Stimulated activated CD8-positive, alpha-beta memory T cell treated with anti-CD3 and anti-CD28 coated beads, Interleukin-7, amount 100 ng/mL, for 1 hour (primary cell): ENCODE measurements at places on chromosomes 7 and 10.

GRCh38 chr10:49612513-49613164 is 1.2 kb upstream of the CHAT start:
- no peak for DNase-seq

DNA sequence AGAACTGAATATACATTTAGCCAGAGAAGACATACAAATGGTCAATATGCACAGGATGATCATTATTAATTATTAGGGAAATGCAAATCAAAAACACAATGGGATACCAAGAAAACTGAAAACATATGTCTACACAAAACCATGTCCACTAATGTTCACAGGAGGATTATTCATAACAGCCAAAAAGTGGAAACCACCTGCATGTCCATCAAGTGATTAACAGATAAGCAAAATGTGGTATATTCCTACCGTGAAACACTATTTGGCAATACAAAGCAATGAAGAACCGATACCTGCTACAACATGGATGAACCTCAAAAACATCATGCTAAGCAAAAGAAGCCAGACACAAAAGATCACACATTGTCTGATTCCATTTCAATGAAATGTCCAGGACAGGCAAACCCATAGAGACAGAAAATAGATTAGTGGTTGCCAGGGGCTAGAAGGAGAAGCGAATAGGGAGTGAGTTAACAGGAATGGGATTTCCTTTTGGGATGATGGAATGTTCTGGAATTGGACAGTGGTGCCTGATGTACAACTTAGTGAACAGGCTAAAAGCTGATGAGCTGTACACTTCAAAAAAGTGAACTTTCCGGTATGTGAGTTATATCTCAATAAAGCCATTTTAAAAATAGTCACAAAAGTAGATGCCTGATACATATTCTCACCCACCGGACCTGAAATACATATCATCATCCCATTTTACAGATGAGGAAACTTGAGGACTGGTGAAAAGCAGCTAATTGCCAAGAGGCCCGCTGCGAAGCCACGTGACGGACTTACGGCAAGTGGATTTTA is 33.6 kb downstream of the HIPK2 start:
- no peak for DNase-seq

GRCh38 chr10:52864201-52865106 is 91.9 kb upstream of the MBL2 start:
- DNase-seq = no peak

- no peak for DNase-seq
Measured at GRCh38 chr7:78139335-78139734, 340.8 kb downstream of the PHTF2 start.

- DNase-seq = no peak
Measured at GRCh38 chr7:80215734-80216133, 81.1 kb downstream of the GNAI1 start.

DNA sequence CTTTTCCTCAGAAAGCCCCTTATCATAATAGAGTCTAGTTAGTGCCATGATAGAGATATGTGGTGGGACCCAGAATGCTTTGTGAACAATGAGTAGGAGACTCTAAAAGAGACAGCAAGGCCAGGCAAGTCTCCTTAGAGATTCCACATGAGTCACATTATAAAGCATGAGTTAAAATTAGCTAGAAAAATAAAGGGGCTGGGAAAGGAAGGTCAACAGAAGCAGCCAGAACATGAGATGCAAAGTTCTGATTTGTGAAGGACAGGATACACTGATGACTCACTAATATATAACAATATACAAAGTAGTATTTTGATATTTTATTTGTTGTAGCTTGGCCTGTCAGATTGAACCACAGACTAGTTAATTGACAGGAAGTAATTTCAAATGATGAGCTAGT is 25.3 kb upstream of the SNX13 start:
- DNase-seq = no peak

DNA sequence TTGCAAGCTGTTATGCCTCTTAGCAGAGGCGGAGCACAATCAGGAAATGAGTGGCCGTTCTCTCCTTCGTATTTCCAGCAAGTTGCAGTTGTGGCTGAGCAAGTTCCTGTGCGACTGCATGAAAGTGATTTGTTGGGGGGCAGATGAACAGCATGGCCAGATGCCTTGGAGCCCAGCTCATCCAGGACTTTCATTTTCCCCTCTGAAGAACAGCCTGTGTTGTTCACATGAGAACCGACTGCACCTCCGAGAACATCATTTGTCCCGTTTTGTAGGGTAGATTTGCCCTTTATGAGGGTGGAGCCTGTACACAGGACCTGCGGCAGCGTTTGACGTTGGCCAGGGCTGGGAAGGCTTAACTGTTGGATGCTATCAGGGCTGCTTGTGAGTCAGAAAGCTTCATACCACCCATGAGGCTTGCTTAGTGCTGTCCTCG is 4.4 kb downstream of the BAG3 start:
- DNase-seq = no peak

GRCh38 chr7:65966146-65966545 is 15.9 kb downstream of the GUSB start:
- DNase-seq = no peak

GRCh38 chr10:102782673-102783551 is 39.2 kb downstream of the WBP1L start:
- no peak for DNase-seq

GRCh38 chr7:114689406-114689805 is 232.5 kb upstream of the MDFIC start:
- DNase-seq = no peak

DNA sequence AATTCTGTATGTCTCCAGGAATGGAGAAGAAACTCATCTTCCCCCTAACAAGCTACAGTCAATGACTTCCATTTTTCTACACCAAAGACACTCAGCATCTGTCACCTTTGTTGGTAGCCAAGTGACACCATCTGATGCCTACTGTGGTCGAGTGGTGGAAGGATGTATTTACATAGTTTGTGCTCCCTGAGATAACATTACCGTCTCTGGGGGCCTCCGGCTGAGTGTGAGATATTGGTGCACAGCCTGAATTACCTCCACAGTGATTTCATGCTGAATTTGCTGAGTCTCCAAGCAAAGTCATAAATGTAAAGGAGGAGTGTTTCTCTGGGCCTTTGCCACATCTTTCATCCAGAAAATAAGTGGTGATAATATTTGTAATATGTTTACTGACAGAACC is 114.0 kb downstream of the GRID1 start:
- DNase-seq = no peak

GRCh38 chr10:99297033-99297432 is 32.1 kb upstream of the CNNM1 start:
- no peak for DNase-seq

- DNase-seq = no peak
Measured at GRCh38 chr10:17386616-17387075, 67.7 kb downstream of the ST8SIA6 start.

DNA sequence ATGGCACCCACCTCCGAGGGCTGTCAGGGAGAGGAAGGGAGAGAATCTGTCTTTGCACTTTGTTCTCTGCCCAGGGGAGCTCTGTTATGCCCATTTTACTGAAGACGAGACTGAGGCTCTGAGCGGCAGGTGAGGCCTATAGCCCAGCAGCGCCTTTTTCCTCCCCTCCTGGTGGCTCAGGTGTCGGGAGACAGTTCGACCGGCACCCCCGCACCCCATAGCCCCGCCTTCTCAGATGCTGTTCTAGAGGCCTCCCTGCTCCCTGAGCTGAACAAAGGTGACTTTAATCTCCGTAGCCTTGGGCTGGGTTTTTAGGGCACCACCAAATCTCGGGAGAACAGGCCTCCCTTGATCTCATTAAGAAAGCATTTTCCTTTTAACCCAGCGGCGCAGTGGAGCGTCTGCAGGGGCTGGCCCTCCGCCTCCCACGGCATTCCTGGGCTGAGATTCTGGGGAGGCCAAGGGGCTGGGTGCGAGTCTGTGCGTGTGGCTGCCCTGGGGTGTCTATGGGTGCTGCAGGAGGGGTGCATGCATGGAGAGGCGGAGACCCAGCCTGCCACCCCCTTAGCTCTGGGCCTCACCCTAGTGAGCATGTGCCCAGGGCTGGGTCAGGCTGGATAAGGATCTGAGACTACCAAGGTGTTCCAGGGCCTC is 3.3 kb downstream of the LFNG start:
- no peak for DNase-seq

GRCh38 chr10:48604991-48605508 is at the start of gene ARHGAP22:
Gene ARHGAP22, minus strand, starts transcription at chr10:48605073. Its CDS starts 277 bp downstream, at chr10:48604796.
- no peak for DNase-seq

GRCh38 chr7:155456738-155457543 is 988 bp upstream of the EN2 start:
- no peak for DNase-seq

GRCh38 chr10:31749981-31750840 is 178.4 kb downstream of the ARHGAP12 start:
- no peak for DNase-seq

GRCh38 chr7:96674565-96674964 is 35.1 kb downstream of the SEM1 start:
- DNase-seq = no peak

DNA sequence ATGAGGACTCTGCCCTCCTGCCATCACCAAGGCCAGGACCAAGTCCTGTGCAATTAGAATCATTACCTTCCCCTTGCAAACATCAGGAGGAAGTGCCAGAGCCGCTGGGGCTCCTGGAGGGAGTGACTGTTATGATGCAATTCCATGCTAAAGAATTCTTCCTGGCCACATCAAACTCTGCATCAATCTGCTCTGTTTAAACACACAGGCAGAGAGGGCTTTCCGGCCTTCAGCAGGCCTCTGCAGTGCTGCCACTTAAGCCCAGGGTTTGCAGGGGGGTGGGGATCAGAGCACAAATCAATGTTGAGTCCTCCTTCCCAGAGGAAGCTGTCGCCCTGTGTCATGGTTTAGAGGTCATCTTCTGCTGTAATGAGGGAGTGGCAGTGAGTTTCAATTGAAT is 58.1 kb downstream of the CTBP2 start:
- no peak for DNase-seq

- DNase-seq = no peak
Measured at GRCh38 chr10:84845628-84846261, 517.4 kb downstream of the CCSER2 start.

GRCh38 chr7:116984917-116985316 is 31.6 kb downstream of the ST7 start:
- no peak for DNase-seq

DNA sequence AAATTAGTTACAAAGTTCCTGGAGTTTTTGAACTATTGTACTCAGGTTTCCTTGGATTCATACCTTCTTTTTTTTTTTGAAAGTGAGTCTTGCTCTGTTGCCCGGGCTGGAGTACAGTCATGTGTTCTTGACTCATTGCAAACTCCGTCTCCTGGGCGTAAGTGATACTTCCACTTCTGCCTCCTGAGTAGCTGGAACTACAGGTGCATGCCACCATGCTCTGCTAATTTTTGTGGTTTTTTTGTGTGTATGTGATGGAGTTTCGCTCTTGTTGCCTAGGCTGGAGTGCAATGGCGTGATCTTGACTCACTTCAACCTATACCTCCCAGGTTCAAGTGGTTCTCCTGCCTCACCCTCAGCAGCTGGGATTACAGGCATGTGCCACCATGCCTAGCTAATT is 22.3 kb downstream of the MCM10 start:
- no peak for DNase-seq

DNA sequence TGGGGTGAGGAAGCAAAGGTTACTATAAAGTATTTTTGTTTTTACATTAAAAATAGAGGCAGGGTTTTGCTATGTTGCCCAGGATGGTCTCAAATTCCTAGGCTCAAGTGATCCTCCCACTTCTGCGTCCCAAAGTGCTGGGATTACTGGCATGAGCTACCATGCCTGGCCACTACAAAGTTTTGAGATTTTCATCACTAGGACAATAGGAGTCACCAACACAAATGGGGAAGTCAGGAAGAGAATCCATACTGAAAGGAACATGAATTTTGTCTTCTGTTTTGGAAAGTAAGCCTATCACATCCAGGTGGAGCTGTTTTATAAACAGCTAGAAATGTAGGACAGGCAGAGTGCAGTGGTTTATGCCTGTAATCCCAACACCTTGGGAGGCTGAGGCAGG is 20.0 kb upstream of the CAPZA2 start:
- DNase-seq = no peak

- no peak for DNase-seq
Measured at GRCh38 chr10:14623931-14624330, 150.8 kb downstream of the FAM107B start.

DNA sequence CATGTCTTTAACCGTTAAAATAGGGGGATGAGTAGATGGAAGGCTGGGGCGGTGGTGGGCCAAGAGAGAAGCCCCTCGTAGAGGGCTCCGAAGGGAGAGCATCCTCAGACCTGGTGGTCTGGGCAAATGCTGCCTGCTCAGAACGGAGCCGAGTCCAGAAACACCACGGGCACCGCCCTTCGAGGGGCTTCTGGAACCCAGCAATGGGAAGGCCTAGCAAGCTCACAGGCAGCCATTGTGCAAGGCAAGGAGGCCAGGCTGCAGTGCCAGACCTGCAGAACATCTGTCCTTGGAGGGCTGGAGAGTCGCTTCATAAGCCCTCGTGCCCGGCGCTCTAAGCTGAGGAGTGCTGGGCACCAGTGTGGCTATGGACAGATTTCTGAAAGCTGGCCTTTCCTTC is 644.1 kb upstream of the GALNT17 start:
- DNase-seq = no peak

DNA sequence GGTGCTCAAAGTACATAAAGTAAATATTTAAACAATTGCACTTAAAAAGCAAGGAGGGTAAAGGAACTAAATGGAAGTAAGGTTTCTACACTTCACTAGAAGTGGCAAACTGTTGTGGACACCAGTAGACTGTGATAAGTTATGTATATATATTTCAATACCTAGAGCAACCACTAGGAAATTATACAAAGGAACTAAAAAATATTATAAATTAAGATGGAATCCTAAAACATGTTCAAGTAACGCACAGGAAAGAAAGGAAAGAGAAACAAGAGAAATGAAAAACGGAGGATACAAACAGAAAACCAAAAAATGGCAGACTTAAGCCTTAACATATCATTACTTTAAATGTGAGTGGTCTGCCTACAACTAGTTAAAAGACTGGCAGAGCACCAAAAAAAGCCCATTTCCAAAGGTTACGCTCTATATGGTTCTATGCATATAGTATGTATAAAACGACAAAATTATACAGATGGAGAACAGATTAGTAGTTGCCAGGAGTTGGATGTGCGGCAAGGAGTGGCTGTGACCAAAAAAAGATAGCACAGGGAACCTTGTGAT is 19.0 kb downstream of the VPS41 start:
- no peak for DNase-seq

- no peak for DNase-seq
Measured at GRCh38 chr10:79353000-79353406, 5.7 kb downstream of the PPIF start.

GRCh38 chr7:1969459-1970284 is 263.1 kb downstream of the MAD1L1 start:
- DNase-seq = no peak
